ENCODE measurements at places on chromosomes 5 and 9. TPM values are rescaled to one million over a fixed set of nuclear protein-coding genes. Genes with fewer than 3 reads are reported as not detected.
A peak's percentile ranks its signal among the peaks of the same experiment; 100 is the strongest.

GRCh38 chr5:89338935-89339334 is 456.0 kb upstream of the MEF2C start:
- no peak for DNase-seq

GRCh38 chr5:26492906-26493459 is 545.4 kb downstream of the CDH9 start:
- DNase-seq = no peak

DNA sequence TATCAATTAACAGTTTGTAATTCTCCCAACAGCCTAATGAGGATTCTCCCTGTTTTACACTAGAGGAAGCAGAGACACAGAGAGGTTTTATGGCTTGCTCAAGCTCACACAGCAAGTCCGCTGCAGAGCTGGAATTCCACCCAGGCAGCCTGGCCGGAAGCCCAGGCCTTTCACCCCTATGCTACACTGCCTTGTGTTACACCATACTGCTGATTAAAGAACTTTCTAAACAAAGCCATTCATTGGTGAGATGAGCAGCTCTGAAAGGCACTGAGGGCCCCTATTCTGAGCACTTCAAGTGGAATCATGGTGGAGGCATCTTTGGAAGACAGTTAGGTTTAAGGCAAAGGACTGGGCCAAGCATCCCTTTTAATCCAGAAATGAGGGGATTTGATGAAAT is 14.7 kb upstream of the LARP1 start:
- DNase-seq = no peak

SHISAL2B gene
- total RNA-seq = not detected

DNA sequence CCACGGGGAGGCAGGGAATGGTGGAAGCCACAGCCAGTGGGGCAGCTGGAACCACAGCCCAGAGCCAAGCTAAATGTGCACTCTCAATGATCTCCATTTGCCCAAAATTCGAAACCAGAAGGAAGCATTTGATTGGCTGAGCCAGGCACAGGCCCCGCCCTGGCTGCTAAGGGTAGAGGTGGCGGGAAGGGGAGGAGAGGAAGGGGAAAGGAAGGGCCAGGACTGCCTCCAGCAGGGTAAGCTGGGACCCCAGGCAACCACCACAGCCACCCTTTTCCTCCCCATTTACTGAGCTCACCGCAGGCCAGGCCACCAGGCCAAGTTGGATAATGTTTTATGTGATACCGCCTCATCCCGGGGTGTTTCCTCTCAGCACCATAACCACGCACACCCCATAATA is 100.3 kb upstream of the RAPGEF1 start:
- no peak for DNase-seq

DNA sequence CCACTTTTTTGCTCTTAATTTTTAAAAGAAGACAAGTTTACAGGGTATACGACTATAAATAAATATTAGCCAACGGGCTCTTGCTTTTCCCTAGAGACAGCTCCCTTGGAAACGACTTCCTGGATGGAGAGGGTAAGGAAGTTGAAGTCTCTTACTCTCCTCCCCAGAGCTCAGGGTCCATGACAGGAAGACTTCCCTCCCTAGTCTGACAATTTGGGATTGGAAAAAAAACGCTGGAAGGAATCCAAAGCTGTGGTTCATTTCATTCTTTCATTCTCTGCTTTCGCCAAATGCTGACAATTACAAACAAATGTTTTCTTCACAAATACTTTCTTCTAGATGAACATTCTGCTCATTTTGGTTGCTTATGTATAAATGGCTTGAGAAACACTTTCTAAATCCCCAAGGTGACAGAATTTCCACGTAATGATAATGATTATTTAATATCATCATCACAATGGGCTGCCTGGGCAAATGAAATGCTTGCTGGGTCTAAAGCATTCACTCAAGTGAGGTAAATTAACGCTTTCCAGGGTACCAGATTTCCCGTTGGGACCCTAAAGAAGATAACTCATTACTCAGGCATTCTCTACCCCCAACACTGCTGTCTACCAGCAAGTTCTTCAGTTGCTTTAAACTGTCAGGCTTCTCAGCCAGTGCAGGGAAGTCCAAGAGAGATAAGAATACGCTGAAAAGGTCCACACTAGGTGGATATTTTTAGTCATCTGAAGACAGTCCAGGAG is 139.8 kb upstream of the SLC30A5 start:
- peak; percentile 36 for DNase-seq

DNA sequence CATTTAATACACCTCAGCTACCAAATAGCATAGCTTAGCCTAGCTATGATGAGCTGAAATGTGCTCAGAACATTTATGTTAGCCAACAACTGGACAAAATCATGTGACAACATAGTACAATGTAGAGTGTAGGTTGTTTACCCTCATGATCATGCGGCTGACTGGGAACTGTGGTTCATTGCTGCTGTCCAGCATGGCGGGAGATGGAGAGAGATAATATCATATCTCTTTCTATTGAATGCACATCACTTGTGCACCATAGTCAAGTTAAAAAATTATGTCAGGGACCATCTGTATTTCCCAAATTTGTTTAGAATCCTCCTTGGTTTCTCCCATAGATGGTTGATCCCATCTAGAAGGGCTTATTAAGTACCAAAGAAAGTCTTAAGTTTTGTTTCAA is 151.1 kb upstream of the ELL2 start:
- DNase-seq = no peak

GRCh38 chr9:18849270-18849669 is 183.7 kb downstream of the SAXO1 start:
- DNase-seq = no peak

GRCh38 chr9:92696619-92697018 is 26.7 kb upstream of the IPPK start:
- no peak for DNase-seq

TRPM6 gene
- total RNA-seq = 4.7 TPM

SV2C gene
- 0.96 TPM for total RNA-seq

SH3PXD2B gene
- total RNA-seq = 38.0 TPM

DNA sequence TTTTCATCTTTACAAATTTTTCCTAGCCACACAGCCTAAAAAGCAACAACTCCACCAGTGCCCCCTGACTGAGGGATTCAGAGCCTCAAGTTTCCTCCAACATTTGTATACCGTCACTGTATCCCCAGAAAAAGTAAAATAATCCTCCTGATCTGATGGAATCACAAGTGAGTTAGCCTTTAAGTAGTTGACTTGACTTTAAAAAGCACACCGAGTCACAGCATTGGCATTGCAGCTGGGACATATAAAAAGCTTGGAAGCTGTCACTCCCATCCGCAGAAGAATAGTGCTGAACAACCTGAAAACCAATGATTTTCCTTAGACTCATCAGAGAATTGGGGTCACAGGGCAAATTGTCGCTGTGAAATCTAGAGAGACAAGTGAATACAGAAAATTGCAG is 41.6 kb upstream of the FBN2 start:
- no peak for DNase-seq

PCDHGC5 gene
- total RNA-seq = 0.96 TPM

DNA sequence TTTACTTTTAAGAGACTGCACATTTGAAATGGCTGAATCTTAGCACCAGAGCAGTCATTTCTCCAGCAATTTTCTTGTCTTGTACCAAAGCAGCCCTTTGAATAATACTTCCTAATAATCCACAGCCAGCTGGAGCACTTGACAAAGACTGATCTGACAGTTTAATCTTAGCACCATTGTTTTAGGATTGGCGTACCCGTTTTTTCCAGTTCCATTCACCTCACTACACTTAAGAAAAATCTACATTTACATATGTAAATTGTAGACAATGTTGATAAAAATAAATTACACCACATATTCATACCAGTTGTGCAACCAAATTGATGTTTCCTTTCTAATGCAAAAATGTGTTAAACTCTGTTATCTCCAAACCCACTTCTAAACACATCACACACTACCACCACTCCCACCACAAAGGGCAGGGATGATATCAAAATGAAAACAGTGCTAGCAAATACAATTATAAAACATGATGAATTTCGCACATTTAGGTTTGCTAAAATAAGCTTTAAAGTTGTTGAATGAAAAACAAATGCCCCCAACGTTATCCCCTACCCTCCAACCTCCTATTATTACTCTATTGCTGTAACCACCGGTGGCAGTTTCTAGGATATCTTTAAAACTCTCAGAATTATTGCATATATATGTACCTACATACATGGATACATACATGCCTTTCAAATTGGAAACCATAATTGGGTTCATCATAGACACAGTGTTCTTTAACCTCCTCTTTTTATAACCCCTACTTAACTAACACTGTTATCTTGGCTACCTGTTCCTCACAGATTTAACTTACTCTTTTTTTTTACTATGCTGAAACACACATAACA is 21.5 kb downstream of the SERINC5 start:
- DNase-seq = no peak

ZDHHC11B gene
- 0.55 TPM for total RNA-seq

BOD1 gene
- 51.1 TPM for total RNA-seq

- DNase-seq = no peak
These were observed 16.1 kb upstream of the DRD1 start for GRCh38 chr5:175460126-175460525.

DNA sequence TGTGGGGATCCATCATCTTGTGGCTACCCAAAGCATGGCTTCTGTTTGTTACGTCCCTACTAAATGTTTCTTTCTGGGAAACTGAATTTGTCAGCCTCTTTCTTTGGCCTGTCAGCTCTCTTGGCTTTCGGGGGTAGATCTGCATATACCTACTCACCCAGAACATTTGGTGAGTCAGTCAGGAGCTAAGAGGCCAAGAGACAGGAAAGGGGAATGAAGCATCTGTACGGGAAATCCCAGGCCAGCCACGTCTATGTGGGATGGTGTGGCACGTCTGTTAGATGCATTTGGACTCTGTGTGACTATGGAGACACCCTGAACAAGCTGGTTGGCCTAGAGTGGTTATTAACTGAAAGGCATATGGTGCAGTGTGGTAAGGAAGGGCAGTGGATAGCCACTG is 58.1 kb downstream of the CDO1 start:
- no peak for DNase-seq

GTF2H2C gene
- total RNA-seq = 16.3 TPM

ANKRD20A1 gene
- 1.0 TPM for total RNA-seq

DNA sequence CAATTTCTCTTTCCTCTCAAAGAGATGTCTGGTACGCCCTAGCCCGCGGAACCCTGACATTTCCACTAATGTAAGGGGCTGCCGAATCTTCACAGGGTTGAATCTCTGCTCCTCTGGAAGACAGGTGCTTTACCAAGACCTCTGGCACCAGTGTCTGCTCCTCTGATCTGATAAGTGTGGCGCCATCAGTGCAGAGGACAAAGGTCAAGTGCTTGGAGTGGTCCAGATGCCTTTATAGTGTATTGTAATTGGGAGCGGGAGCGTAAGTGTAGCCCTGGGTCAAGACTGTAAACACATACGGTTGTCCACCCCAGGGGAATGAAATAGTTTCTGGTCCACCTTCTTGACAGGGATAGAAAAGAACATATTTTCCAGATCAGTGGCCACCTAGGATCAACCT is 17.7 kb downstream of the ADAMTSL2 start:
- no peak for DNase-seq

PDLIM4 gene
- total RNA-seq = 50.2 TPM

- DNase-seq = no peak
These were observed 29.5 kb upstream of the TGFBR1 start for GRCh38 chr9:99075246-99075912.

FBP2 gene
- 2.0 TPM for total RNA-seq

FSTL4 gene
- total RNA-seq = 10.1 TPM

PCDHB9 gene
- total RNA-seq = 1.0 TPM

GRCh38 chr5:95842854-95843544 is 20.5 kb upstream of the GLRX start:
- no peak for DNase-seq

DNA sequence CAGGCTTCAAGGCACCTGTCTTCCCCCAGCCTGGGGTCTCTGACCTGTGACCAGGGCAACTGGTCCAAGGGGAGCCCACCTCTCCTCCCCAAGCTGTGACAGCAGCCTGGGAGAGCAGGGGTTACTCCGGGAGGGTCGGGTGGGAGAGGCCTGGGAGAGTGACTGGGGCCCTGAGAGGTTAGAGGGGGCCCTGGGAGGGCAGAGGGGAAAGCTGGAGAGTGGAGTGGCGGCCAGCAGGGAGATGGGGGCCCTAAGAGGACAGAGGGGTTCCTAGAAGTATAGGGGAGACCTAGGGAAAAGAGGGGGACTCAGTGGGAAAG is 302 bp downstream of the LCN9 start:
- DNase-seq = no peak

- DNase-seq = no peak
These were observed 9.9 kb downstream of the ZNF622 start for GRCh38 chr5:16455668-16456067.

DNA sequence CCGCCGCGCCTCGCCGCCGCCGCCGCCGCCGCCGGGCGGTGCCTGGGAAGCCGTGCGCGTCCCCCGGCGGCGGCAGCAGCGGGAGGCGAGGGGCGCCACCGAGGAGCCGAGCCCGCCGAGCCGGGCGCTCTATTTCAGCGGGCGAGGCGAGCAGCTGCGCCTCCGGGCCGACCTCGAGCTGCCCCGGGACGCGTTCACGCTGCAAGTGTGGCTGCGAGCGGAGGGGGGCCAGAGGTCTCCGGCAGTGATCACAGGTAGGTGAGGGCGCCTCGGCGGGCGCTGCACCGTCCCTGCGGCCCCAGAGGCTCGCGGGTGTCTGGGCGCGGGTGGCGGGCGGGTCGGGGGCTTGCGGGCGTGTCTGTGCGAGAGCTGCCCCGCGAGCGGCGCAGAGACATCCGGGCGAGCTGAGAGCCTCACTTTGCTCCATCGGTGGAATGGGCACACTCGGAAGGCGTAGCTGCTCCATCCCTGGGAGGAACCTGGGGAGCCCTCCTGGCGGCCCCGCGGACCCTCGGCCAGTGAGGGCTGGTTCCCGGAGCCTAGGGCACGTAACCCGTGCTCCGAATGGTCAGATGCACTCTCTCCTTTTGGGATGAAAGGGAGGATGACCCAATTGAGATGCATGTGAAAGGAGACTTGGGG is 864 bp downstream of the PAPPA start:
- no peak for DNase-seq

POLE3 gene
- total RNA-seq = 42.7 TPM

GRCh38 chr9:7246917-7247522 is 489.2 kb downstream of the KDM4C start:
- no peak for DNase-seq

- no peak for DNase-seq
These were observed 1.9 kb downstream of the SSNA1 start for GRCh38 chr9:137190315-137190856.

All from prostate gland (tissue), 2 donors.